ENCODE measurements at places on chromosomes 16 and 17.

GRCh38 chr16:27107185-27107592 is 40.5 kb downstream of the C16orf82 start:
- H3K27ac ChIP-seq, result no peak overlapping the region
- H3K27me3 ChIP-seq, result no peaks in the 10 kb centered on the region
- DNase-seq, result no peak
- no peaks in the 10 kb centered on the region for H3K4me1 ChIP-seq

DNA sequence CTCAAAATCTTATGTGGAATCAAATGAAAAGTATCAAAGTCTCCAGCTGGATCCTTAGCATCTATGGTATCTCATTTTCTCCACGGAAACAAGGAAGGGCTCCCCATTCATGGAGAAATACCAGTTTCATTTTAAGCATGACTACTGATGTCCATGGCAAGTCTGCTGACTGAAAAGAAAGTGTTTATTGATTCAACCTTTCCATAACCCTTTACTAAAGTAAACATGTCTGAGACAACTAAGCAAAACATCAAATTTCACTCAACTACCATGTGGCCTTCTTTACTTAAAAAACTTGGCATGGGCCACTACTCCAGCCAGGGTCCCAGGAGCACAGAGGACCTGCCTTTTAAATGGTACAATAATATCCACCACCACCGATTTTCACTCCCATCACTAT is 928.0 kb upstream of the SOX9 start:
- H3K27me3 ChIP-seq, result no peaks in the 10 kb centered on the region
- no peak overlapping the region for H3K27ac ChIP-seq
- H3K36me3 ChIP-seq, result no peaks in the 10 kb centered on the region
- DNase-seq, result no peak
- H3K4me3 ChIP-seq, result no peak overlapping the region

DNA sequence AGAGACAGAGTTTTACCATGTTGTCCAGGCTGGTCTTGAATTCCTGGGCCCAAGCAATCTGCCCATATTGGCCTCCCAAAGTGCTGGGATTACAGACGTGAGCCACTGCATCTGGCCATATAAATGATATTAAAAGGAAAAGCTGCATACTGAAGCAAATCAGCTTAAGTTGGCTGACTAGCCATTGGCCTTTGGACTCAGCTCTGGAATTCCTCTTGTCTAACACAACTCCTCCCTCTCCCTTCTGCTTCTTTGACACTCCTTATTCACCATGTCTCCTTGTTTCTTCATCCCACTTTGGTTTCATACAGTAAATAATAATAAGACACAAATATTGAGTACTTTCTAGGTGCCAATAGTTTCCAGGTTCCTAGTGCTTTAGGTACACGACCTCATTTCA is 7.5 kb downstream of the KRT12 start:
- H3K4me3 ChIP-seq, result no peak overlapping the region
- H3K27me3 ChIP-seq, result no peaks in the 10 kb centered on the region
- no peaks in the 10 kb centered on the region for H3K4me1 ChIP-seq
- no peak overlapping the region for H3K27ac ChIP-seq
- no peak for DNase-seq

- H3K4me3 ChIP-seq, result no peak overlapping the region
- H3K36me3 ChIP-seq, result no peaks in the 10 kb centered on the region
- H3K27me3 ChIP-seq, result no peaks in the 10 kb centered on the region
Measured at GRCh38 chr17:10034719-10035475, 129.8 kb upstream of the RCVRN start.

DNA sequence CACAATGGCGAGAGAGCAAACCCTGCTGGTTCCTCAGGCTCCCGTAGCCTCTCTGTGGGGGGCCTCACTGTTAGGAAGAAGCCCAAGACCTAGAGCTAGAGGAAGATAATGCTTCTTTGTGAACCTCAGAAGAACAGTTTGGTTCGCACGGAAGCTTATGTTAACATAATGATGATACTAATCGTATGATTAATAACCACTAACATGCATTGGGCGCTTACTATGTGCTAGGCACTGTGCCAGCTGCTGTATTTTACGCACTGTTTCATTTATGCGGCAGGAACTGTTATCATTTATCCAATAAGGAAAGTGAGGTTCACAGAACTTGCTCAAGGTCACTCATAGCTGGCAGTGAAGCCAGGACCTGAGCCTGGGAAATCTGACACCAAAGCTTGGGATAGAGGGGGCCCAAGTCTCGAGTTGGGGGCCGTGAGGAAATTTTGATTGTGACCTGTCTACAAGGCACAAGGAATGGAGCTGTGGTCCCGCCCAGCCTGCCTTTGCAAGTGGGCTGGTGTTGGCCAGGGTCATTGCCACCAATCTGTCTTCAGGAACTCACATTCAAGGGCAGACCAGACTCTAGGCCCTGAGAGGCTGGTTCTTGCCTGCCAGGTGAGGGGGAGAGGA is 6.8 kb downstream of the PRCD start:
- no peak overlapping the region for H3K4me3 ChIP-seq
- H3K36me3 ChIP-seq, result no peaks in the 10 kb centered on the region
- H3K4me1 ChIP-seq, result no peaks in the 10 kb centered on the region
- DNase-seq, result no peak
- H3K27me3 ChIP-seq, result no peaks in the 10 kb centered on the region
- H3K27ac ChIP-seq, result no peak overlapping the region

DNA sequence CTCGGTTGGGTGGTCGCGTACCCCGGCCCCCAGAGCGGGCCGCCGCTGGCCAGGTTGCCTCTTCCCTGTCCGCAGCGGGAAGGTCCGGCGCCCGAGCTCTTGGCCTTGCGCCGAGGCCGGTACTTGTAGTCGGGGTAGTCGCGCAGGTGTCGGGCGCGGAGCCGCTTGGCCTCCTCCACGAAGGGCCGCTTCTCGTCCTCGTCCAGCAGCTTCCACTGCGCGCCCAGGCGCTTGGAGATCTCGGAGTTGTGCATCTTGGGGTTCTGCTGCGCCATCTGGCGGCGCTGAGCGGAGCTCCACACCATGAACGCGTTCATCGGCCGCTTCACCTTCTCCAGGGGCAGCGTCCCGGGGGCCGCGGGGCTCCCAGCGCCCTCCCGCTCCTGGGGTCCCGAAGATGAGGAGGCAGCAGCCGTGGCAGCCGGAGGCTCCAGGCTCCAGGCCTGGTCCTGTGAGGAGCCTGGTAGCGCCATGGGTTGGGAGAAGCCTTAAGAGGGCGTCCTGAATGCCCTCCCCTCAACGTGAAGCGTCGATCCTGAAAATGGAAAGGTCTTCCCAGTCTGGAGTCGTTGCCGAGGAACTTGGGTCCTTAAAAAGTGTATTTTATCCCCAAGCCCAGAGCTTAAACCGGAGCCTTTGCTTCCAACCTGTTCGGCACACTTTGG is 558 bp downstream of the SOX15 start:
- peaks cover 3% of the 10 kb centered on the region for H3K4me1 ChIP-seq
- no peak overlapping the region for H3K4me3 ChIP-seq
- H3K36me3 ChIP-seq, result peaks cover 13% of the 10 kb centered on the region
- DNase-seq, result no peak
- no peaks in the 10 kb centered on the region for H3K27me3 ChIP-seq
